ENCODE measurements at places on chromosomes 2 and 18.

GRCh38 chr2:75462206-75462605, 98.5 kb downstream of the EVA1A start:
- DNase-seq = no peak

DNA sequence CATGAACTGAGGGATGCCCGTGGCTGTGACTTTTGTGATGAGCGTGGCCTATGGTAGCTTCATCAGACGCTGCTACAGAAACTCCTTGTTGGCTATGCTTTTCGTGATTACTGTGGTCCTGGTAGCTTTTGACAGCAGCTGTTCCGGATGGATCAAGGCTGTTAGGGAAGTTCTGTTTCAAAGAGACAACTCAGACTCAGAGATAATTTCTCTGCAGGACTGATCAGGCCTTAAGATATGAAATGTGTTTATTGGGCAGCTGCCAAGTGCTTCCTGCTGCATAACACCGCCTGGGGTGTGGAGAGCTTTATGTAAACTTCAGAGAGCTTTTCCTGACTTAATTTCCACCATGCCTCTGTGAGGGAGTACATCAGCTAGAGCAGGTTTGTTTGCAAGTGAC, 243.8 kb downstream of the TSN start:
- DNase-seq = no peak

DNA sequence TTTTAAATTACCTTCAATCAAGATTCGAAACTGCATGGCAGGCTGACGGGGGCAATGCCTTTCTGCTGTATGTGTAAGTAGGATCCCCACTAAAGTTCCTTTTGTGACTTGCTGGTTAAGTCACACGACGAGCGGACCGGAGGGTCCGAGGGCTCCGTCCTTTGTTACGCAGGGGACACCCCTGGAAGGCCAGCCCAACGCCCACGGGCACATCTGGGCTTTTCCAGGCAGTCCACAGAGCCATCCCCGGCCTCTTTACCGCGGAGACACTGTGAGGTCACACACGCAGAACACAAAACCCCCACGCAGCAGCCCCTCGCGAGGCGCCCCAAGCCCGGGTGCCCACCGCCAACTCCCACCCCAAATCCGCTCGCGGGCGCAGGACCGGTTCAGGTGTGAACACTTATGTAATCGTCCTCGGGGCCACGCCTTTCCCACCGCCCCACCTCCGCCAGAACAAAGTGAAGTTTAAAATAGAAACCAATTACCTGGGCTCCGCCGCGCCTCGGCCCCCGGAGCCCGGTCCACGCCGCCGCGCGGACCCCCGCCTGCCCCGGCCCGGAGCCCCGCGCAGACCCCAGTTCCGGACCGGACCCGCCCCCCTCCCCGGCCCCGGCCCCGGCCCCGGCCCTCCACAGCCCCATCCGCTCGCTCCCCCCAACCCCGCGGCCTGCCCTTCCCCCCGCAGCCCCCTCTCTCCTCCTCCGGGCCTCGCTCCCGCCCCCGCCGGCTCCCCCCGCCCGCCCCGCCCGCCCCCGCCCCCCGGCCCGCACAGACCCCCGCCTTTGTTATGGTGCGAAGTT, 4.2 kb downstream of the ZNF516 start:
- DNase-seq = no peak

- DNase-seq = no peak
These were observed 1739.3 kb upstream of the LRRTM1 start for GRCh38 chr2:82043867-82044266.

DNA sequence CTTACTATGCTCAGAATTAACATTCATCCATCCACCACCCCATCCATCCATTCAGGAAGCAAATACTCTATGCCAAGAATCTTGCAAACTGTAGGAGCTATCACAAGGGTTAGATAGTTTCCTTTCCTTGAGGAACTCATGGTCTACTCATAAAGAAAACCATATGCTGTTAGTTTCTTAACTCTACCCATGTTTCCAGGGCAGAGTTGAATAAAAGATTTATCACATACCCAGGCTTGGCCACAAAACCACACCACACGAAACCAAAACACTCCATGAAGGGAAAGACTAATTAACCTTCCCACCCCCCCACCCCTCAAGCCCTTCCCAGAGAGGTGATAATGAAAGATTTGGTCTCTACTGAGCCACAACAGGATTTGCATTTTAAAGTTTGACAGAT, 23.7 kb upstream of the MSGN1 start:
- no peak for DNase-seq

GRCh38 chr2:69163109-69163508, 150.1 kb downstream of the ANTXR1 start:
- no peak for DNase-seq

DNA sequence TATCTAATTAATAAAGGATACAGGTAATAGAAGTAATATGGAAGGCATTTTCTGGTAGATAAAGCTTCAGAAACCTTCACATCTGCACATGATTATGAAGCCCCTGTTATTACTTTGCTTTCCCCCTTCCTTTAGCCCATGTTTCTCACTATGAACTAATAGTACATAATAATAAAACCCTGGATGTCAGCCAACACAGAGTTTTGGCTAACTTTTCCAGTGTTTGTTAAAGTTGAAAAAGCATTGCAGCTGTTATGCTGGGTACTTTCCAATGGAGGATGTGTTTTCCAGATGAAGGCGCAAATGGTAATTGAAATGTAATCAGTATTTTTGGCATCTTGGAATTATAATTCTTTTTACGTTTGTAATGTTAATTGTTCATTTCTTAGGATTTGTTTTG, 43.5 kb downstream of the SPTBN1 start:
- no peak for DNase-seq

- no peak for DNase-seq
These were observed 558 bp downstream of the THAP4 start for GRCh38 chr2:241636182-241637017.

GRCh38 chr2:136378712-136379595, 261.0 kb upstream of the CXCR4 start:
- peak; percentile 40 for DNase-seq

GRCh38 chr2:159960414-159960813, 102.0 kb downstream of the PLA2R1 start:
- DNase-seq = no peak

- no peak for DNase-seq
These were observed 104.5 kb upstream of the CDH2 start for GRCh38 chr18:28281400-28281799.

- DNase-seq = no peak
These were observed 103.0 kb upstream of the STK39 start for GRCh38 chr2:168350380-168350779.

GRCh38 chr18:73945130-73945792, 202.4 kb downstream of the FBXO15 start:
- DNase-seq = no peak

DNA sequence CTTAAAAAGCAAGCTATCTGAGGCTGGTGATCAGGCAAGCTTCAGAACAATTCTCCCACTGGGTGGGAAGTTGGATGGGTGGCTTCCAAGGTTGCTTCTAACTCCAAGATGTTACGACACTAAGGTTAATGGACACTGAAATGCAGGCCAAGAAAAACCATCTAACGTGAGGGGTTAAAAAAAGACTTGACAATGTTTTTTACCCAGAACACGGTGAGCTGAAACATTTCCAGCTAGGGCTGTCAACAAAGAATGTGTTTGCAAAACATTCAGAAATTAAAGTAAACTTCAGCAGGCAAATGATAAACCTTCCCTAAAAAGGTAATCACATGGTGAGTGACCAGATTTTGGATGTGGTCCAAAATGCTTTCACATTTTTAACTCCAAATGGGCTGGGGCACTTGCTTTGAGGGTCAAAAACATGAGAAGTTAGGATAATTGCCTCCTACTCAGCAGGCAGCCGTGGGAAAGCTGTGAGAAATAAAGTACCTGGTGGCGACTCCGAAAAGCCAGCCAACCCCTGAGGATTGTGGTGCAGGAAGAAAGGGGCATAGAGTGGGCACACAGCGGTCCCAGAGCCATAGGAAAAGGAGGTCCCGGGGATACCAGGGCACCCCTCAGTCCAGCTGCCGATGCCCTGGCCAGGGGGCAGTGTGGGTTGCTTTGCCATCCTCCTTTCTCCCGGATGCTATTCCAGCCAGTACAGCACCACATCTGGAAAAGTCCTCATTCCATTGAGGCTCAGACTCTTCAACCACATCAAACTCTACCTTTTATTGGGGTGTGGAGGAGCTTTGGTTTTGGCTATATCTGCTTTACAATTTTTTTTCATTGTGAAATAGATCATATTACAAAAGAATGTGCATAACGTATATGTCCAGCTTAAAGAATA, 90.0 kb upstream of the ATL2 start:
- DNase-seq = no peak

GRCh38 chr2:25957743-25958142, 24.6 kb downstream of the KIF3C start:
- no peak for DNase-seq

DNA sequence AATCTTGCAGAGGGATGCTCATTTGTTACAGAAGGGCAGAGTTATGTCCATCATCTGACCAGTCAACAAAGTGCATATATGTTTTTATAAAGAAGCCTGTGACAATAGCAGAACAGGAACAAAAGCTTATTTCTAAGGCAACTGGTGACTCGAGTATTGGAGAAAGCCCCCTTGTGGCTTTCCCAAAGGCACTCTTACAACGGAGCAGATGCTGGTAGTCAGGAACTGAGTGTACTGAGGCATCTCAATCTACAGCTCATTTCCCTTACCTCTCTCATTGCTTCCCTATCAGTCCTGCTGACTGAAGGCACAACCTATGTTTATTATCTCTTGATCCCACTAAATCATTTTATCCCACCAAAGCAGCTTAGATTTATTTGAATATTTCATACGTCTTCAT, 557.1 kb upstream of the CHAC2 start:
- no peak for DNase-seq

GRCh38 chr2:168469281-168469988, 13.4 kb downstream of the CERS6 start:
- no peak for DNase-seq

- no peak for DNase-seq
These were observed 120.8 kb upstream of the GLI2 start for GRCh38 chr2:120614901-120615300.

DNA sequence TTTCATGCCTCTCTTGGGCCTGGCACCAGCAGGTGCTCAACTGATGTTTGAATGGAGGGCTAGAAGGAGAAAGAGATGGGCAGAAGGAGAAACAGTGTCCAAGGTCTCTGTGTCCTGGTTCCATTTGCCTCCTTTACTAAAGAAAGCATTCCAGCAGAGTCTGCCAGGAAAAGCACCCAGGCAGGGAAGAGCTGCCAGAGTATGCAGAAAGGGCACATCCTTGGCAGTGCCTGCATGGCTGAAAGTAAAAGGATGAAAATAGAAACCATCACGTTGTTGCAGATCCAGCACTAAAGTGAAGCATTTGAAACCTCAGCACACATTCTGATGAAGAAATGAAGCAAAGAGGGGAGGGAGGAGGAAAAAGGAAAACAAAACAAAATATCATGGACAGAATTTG, 142.2 kb downstream of the ESCO1 start:
- DNase-seq = no peak

DNA sequence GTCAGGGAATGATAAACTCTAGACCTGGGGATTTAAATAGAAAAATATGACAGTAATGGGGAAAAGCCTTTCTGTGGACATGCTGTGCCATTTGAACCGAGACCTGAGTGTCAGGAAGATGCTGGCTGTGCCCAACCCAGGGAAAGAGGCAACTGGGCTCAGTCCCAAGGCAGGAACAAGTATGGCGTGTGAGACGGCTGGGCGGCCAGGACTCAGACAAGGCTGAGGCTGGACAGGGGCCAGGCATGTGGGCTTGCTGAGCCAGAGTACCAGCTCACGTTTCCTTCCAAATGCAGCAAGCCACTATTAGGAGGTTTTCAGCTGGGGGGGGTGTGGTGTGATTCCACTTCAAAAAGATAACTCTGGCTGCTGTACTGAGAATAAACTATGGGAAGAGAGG, 92.4 kb downstream of the INPP5D start:
- DNase-seq = no peak

DNA sequence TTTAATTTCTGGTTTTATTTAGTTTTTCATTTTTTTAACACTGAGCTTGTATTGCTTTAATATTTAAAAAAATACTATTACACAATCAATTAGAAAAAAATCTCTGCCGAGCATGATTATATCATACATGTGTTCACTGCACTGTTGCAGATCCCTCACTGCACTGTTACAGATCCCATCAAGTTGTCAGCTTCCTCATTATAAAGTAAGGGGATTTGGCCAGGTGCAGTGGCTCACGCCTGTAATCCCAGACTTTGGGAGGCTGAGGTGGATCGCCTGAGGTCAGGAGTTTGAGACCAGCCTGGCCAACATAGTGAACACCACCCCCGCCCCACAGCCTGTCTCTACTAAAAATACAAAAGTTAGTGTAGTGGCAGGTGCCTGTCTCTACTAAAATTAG, 33.0 kb upstream of the METTL21A start:
- no peak for DNase-seq

GRCh38 chr2:124626993-124627392, 601.9 kb downstream of the CNTNAP5 start:
- DNase-seq = no peak

DNA sequence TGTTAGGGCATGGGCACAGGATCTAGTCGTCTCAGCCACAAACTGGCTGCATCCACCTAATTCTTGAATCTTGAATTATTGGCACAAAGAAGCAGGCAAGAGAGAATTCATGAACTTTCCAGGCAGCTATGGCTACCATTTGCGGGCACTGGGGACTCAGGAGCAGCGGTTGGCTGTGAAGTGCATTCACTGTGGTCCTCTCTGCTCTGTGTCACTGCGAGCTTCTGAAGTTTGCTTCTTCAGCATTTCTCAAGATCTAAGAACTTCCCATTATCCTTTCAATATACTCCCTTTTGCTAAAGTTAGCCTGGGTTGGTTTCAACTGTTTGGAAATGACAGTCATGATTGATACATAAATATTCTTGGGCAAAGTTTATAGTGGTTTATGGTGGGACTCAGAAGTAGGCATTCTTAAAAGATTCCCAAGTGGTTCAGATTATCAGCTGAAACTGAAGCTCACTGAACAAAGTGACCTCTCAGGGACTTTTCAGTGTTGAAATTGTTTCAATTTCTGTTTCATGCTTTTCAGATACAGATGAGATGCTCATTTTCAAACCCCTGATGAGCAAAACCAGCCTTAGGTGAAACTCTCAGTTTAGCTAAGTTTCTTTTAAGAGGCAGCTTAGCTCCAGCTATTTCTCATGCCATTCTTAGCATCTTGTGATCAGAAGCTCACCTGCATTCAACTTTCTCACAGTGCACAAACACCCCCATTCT, 1258.3 kb upstream of the GYPC start:
- DNase-seq = no peak

- DNase-seq = no peak
These were observed 109.9 kb downstream of the SLC4A3 start for GRCh38 chr2:219737270-219737691.

DNA sequence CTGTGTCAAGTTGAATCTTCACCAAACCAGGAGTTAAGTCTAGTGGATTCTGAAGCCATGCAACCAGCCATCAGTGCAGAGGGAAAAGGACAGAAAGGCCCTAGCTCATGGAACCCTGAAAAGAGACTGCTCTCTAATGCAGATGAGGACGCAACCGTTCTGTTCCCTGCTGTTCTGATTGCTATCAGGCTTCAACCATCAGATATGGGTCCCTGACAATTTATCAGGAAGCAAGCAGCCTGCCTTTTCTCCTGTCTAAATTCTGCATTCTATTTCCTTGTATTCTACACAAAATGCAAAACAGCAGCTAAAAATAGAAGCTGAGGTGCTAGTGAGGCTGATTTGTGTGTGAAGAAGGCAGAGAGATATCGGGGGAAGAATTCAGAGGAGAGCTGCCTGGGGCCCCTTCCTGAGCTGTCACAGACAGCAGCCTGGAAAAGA, 68.4 kb upstream of the RTN4 start:
- DNase-seq = no peak

GRCh38 chr2:64781711-64782390, 128.1 kb upstream of the SERTAD2 start:
- DNase-seq = no peak
